ENCODE measurements at places on chromosomes 6 and 20. TPM values are rescaled to one million over a fixed set of nuclear protein-coding genes. Genes with fewer than 3 reads are reported as not detected.

Gene AVP
- not detected for total RNA-seq

Gene HLA-G
- 0.14 TPM for total RNA-seq

Gene DNAAF9
- total RNA-seq = 9.2 TPM

Gene LAMA2
- total RNA-seq = 262 TPM

Gene PHACTR3
- total RNA-seq = not detected

Gene KCNK5
- not detected for total RNA-seq

Gene TNFAIP3
- 8.7 TPM for total RNA-seq

Gene WFDC2
- not detected for total RNA-seq
